ENCODE measurements at places on chromosomes 2 and 18.

DNA sequence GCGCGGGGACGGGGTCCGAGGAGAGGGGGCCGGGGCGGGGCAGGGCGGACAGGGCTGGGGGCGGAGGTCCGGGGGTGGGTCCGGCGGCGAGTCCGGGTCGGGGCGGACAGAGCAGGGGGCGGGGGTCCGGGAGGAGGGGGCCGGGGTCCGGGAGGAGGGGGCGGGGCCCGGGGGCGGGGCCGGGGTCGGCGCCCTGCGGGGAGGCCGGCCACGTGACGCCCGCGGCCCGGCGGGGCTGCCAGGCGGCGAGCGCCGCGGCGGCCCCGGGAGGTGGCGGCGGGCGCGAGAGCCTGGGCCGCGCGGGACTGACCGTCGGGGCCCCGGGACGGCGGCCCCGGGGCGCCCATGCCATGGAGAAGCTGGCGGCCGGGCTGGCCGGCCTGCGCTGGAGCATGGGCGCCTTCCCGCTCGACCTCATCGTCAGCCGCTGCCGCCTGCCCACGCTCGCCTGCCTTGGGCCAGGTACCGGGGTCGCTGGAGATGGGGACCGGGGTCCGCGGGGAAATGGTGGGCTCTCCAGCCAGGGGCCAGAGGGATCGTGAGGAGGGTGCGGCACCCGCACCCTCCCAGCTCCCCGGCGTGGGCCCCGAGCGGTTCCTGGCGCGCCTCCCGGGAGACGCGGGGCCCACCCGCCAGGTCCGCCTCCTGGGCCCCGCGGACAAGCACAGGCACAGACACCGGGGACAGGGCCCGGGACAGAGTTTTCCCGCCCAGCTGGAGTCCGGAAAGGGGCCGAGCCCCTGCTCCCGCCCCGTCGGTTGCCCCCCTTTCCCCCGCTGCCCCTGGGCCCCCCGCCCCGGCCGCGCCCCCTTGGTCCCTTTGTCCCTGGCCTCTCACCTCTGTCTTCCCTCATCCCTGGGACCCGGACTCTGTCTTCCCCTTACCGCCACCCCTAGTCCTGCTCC, at the start of gene GAREM2:
TSS of gene GAREM2 (plus strand) at position 218 of the 905 bp plus-strand sequence. CDS start at position 351, 133 bp downstream.
- no peak for DNase-seq

- DNase-seq = no peak
Measured at GRCh38 chr2:152792974-152793373, 74.6 kb downstream of the ARL6IP6 start.

DNA sequence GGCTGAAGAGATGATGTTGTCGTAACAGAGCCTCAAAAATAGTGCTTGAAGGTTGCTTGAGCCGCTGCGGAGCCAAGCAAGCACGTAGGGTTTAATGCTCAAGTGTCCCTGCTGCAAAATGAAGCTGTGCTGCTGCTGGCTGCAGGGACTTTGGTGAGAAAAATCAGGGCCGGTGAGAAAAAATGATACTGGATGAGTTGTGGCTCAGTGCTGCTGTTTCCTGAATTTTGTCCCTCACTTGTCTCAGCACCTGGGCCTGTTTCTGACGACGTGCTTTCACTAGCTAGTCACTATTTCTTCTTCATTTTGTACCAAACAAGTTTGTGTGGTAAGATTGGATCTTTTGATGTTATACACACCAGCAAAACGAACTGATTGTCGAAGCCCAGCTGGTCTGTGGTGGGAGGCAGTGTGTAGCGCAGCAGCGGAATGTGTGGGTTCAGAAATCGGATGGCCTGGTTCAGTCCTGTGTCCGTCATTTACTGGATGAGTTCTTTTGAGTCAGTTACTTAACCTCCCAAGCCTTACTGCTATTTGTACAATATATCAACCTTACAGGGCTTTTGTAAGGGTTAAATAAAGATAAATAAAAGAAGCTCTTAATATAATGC, 172.8 kb upstream of the FOSL2 start:
- no peak for DNase-seq

GRCh38 chr2:176748662-176749061, 463.9 kb upstream of the HNRNPA3 start:
- no peak for DNase-seq

GRCh38 chr2:12555012-12555645, 161.6 kb upstream of the TRIB2 start:
- peak; percentile 59 for DNase-seq

- peak; percentile 84 for DNase-seq
Measured at GRCh38 chr2:135657806-135658582, 83.7 kb upstream of the UBXN4 start.

- peak; percentile 36 for DNase-seq
Measured at GRCh38 chr2:201984800-201985525, 48.7 kb upstream of the FZD7 start.

GRCh38 chr2:101517758-101518271, 42.9 kb upstream of the RFX8 start:
- no peak for DNase-seq

GRCh38 chr2:121754851-121755236, 607 bp upstream of the TSN start:
- DNase-seq = no peak

DNA sequence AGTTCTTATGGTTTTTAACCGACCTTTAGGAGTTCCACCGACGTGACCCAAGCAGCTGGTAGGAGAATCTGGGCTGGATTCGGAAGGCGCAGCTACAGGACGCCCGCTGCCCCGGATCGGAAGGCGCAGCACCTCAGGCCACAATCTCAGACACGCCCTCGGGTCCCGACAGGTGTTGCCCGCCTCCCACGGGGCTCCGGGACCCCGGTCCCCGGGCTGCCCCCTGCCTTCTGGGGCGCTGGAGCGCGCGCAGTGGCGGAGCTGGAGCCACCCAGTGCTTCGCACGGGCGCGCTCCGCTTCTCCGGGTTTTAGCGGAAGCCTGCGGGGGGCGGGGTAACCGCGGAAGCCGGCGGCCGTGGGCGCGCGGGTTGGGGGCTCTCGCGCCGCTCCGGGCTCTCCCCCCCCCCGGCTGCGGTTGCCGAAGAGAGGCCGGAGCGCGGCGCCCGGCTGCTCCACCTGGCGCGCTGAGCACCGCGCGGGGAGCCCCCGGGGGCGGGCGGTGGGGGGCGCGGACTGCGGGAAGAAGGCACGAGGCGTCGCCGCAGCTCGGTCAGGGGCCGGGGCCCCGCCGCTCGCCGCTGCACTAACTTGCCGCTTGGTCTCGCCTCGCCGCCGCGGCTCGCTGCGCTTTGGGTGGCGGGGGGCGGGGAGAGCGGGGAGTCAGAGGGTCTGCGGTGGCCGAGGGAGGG, 718.8 kb downstream of the DPP10 start:
- DNase-seq = no peak

DNA sequence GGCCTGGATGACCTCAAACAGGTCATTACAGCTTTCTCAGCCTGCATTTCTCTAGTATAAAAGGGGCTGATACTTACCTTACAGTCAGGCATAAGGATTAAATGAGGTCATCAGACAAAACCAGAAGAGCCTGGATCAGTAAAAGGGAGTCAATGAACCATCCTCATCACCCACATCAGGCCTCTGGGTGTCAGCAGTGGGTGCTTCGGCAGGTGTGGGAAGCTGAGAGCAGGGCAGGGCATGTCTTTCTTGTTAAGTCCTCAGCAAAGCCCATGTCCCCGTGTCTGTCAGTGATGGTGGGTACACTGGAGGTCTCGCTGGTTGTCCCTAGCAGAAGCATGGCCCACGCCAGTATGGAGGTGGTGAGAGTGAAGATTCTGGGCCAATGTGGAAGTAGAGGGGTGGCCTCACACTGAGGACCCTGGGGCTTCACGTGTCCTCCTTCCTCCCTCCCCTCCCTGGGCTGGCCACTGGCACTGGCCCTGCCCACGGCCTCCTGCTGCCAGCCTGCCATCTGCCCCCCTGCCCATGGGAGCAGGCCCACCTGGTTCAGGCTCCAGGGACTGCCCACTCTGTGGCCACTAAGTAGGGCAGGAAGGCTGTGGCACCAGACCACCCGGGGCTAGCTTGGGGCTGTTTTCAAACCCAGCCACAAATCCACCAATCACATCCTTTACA, 4.4 kb downstream of the ADRA2B start:
- DNase-seq = no peak

DNA sequence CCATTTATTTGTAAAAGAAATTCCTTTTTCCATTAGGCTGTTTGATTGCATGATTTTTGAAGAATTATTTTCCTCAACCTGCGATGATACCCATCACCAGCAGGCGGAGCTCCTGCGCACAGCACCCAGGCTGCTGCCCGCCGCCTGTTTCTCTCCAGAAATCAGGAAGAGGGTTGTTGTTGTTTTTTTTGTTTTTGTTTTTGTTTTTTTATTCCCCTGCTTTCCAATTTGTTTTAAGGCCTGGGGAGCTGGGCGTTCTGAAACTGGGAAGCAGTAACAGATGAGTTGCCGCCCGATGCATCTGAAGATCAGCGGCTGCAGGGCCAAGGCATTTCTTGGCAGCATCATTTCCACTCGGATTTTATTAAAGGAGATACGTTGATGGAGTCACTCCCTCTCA, 132.1 kb downstream of the MBP start:
- DNase-seq = peak; percentile 49

DNA sequence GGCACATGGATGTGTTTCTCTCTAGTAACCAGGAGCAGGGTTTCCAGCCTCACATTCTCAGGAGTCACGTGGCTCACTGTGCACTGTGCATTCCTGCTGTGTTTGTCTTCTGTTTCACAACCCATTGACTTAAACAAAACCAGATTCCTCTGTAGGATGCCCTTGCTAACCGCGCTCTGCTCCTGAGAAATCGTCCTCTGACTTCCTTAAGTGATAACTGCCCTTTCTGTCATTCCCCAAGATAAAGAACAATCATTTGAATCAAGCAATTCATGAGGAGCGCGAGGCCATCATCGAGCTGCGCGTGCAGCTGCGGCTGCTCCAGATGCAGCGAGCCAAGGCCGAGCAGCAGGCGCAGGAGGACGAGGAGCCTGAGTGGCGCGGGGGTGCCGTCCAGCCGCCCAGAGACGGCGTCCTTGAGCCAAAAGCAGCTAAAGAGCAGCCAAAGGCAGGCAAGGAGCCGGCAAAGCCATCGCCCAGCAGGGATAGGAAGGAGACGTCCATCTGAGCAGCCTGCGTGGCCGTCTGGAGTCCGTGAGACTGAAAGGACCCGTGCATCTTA, 60.2 kb downstream of the RALBP1 start:
- no peak for DNase-seq

DNA sequence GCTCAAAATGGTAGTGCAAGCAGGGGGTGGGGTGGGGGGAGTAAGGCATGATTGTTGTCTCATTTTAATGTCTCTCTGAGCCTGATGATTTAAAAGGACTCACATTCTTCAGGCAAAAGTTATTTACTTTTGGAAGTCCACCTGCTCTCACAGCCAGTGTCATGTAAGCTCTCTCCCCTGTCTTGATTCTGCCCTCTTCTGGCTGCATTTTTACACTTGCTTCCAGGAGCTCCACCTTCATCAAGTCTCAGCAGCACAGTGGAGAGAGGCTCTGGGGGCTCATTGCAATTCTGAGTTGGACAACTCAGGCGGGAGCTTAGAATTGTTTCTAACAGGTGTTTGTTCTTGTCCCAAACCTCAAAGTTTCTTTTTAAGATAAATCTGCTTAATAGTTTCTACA, 39.2 kb downstream of the GNAL start:
- no peak for DNase-seq

- DNase-seq = no peak
Measured at GRCh38 chr2:152475982-152476381, 141.0 kb downstream of the FMNL2 start.

DNA sequence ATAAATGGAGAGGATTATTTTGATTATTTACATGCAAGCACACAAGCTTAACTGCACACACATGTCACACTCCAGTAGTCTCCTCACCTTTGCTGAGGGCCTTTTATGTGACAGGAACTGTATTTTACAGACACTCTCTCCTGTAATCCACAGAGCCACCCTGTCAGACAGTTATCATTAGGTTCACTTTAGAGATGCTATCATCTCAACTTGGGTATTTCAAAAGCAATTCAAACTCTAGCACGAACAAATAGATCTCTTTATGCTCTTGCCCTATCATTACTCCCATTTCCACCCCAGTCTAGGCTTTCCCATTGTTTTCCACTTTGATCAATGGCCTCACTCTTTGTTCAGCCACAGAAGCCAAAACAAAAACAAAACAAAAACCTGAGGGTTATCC, 281.2 kb upstream of the EPHA4 start:
- no peak for DNase-seq

DNA sequence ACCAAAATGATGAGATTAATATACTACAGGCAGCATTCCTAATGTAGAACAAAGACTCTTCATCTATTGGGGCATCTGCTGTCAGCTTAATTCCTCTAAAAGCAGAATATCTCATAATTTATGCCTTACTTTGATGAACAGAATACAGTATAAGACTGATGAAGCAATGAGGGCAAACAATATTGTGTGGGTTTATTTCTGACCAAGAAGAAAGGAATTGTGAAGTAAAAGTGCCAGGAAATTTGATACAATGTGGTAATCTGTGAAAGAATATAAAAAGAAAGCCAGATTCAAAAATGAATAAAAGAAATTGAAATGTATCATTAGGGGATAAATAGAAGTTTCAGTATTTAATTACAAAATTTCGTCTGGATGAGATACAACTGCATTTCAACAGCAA, 78.8 kb upstream of the TTC21B start:
- DNase-seq = no peak

DNA sequence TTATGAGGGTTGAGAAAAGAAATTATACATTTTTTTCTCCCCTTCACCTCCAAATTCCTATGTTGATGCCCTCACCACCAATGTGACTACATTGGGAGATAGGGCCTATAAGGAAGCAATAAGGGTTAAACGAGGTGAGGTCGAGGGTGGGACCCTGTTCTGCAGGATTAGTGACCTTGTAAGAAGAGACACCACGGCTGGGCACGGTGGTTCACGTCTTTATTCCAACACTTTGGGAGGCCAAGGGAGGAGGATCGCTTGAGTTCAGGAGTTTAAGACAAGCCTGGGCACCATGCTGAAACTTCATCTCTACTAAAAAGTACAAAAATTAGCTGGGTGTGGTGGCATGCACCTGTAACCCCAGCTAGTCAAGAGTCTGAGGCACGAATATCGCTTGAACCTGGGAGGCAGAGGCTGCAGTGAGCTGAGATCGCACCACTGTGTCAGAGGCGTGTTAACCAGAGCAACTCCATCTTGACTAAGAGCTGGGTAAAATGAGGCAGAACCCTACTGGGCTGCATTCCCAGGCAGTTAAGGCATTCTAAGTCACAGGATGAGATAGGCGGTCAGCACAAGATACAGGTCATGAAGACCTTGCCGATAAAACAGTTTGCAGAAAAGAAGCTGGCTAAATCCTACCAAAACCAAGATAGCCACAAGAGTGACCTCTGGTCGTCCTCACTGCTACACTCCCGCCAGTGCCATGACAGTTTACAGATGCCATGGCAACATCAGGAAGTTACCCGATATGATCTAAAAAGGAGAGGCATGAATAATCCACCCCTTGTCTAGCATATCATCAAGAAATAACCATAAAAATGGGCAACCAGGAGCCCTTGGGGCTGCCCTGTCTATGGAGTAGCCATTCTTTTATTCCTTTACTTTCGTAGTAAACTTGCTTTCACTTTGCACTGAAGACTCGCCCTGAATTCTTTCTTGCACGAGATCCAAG, 77.0 kb downstream of the NCAPH start:
- no peak for DNase-seq

Measured in activated CD8-positive, alpha-beta T cell treated with anti-CD3 and anti-CD28 coated beads for 36 hours (primary cell).